CD4-positive, alpha-beta T cell (primary cell): ENCODE measurements at places on chromosomes 2 and 18.

DNA sequence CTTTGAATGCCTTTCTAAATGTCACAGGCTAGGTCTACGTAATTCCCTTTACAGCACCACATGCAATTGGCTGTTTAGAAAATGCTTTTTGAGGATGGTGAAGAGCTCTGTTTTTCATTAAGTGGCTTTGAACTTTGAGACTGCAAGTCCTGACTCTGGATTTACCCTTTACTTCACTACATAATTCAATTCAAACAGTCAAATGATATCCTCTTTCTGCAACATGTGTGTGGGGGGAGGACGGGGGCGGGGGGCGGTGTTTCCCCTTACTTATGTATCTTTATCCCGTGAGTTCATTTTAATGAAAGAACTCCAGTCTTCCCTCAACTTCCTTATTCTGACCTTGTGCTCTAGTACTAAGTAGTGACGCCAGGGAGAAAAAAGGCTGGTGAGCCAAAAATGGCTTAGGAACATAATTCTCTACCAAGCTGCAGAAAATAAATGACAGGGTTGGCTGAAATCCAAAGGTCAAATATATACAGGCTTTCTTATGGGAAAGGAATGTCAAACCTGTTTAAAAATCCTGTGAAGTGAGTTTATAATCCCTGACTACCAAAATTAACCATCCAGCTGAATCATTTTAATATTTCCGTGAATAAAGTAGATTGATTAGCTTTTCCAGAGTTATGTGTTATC, 119.6 kb downstream of the SLC8A1 start:
- DNase-seq, result no peak

GRCh38 chr18:74784752-74785151, 187.1 kb downstream of the ZNF407 start:
- DNase-seq, result no peak

- no peak for DNase-seq
These were observed 9.3 kb upstream of the RGPD4 start for GRCh38 chr2:107817378-107817777.

- DNase-seq, result no peak
These were observed 128.4 kb downstream of the IKZF2 start for GRCh38 chr2:213022987-213023386.

DNA sequence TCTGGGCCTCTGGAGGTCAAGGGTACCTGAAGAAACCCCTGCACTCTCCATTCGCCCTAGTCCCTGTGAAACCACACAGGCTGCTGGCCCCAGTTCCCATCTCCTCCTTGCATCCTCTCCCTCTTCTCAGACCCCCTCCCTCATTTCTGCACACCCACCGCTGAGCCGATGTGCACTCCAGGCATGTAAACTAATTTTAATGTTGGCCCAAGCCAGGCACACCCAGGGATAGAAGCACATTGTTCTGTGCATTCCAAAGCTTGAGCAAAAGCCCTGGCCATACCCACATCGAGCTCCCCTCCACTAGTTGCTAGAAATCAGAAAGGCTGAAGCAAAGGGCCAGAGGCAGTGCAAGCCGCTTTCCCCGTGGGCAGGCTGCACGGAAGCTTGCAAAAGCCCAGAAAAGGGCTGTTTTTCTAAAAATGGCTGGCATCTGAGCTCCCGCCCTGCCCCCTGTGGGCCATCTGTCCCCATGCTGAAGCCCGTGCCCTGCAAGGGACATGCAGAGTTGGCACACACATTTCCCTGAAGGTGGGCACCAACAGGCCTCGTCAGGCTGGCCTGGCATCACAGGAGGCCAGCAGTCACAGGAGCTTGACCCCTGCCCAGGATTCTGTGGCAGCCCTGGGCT, 181.6 kb downstream of the SMAD7 start:
- no peak for DNase-seq

- no peak for DNase-seq
These were observed 46.4 kb downstream of the ACKR3 start for GRCh38 chr2:236616031-236616430.

DNA sequence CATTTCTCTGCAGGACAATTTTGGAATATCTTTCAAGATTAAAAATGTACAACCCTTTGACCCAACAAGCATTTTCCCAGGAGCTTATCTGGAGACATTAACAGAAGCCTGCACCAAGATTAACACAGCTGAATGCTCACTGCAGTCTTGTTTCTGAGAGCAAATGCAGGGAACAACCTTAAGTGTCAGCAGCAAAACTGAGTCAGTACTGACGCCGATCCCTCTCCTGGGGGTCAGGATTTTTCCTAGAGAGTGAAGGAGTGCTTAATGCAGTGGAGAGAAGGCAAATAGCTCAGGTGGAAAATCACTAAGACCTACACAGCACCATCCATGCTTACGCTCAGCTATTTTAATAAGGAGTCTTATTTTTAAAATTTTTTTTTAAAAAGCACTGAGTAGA, 42.8 kb upstream of the SGPP2 start:
- DNase-seq, result no peak

DNA sequence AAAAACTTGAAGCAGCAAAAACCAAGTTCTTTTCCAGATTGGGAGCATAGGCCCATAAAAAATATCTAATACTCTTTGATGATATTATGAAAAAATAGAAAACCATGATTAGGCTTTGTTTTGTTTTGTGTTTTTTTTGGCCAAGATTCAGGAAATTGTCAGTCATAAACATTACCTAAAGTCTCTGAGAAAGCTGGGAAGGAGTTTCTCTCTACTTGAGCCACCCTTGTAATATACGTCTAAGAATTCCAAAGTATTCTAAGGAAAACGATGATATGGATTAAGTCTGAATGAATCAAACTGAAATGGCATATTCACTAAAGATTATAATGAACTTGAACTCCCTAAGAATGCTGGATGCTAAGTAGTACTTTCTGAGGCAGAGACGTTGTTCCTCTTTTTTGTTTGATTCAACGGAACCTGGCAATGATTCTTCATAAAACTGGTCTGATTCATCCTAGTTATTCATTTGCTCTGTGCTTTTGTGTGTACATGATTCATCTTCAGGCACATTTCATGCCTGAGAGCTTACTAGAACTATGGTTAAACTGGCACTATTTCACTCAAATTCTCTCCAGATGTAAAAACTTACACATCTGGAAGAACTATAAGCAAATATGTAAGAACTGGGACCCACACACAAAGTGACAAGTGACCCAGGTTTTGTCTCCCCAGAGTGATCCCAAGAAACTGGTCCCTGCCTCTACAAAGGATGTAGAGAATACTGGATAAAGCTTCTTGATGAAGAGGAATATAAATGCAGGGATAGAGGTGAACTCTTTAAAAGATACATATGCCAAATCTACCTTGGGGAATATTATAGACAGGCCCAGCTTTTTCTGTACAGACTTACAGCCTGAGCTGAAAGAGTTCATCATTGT, 159.7 kb downstream of the DOCK10 start:
- no peak for DNase-seq

- DNase-seq, result no peak
These were observed 121.3 kb upstream of the RNU4ATAC start for GRCh38 chr2:121409388-121409787.

DNA sequence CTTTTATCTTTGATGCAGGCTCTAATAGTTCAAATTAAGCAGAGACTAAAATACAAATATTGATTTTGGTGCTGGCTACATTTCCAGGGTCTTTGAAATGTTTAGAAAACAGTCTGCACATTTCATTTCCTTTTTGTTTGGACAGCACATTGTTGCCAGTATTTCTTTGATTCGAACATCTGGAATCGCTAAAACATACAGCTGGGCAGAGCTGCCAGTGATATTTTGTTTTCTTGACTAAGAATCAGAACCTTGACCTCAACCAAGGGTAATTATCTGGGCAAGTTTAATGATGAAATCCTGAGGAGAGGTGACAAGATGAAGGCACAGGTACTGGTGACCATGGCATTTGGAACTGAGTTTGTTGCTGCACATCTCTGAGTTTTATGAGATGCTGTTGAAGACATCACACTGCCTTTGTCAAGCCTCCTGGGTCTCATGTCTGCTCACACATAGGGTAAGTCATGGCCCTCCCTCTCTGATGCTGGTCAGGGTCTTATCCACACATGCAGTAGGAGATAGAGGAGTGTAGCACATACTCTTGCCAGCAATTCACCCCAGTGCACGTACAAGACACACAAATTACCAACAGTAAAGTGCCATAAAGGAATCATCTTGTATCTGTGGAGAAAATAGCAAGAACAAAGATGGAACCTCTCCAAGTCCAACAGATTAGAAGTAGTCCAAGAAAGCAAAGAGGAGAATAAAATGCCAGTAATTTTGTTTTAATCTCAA, 391.9 kb downstream of the RND3 start:
- DNase-seq, result no peak

DNA sequence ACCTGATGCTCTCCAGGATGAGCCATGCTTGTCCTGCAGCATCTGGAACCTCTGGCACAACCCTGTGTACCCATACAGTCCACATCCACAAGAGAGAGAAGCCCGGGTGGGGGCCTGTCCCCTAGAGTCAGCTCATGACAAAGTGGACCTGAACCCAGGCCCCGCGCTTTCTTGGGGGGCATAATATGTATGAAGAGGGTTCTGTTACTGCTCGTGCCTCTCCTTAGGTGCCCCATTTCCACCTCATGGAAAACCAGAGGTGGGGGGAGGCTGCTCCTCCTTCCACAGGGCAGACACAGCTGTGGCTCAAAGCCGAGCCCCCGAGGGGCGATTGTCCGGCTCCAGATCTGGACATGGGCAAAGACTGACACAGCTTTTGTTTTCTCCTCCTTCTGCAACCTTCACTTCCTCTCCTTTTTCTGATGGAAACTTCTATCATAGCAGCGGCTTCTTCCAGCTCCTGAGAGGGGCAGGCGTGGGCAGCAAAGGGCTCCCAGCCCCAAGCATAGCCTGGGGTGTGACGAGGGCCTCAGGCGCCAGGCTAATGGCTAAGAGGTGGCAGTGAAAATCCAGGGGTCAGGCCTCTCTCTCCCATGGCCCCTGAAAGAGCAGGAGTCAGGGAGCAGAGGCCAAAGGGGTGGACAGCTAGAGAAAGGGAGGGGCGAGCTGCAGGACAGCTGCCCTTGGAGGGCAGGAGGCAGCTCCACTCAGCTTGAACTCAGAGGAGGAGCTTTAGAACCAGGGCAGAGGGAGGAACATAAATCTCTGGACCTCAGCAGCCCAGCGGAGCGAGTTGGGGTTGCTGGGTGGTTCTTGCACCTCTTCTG, 155.5 kb downstream of the ZFP36L2 start:
- DNase-seq, result no peak

DNA sequence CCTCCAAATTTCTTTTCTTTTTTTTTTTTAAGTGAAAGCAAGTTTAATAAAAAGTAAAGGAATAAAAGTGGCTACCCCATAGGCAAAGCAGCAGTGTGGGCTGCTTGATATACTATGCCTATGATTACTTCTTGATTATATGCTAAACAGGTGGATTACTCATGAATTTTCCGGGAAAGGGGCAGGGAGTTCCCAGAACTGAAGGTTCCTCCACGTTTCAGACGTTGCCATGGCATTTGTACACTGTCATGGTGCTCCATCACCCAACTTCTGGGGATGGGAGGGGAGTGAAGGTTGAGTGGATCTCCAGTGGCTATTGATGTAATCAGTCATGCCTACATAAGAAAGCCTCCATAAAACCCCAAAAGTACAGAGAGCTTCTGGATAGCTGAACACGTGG, 176.2 kb downstream of the CYP26B1 start:
- no peak for DNase-seq

GRCh38 chr2:102826904-102827303, 65.1 kb downstream of the TMEM182 start:
- no peak for DNase-seq

GRCh38 chr2:187372213-187372612, 75.8 kb downstream of the CALCRL start:
- no peak for DNase-seq

GRCh38 chr18:69518989-69519388, 118.3 kb downstream of the DOK6 start:
- no peak for DNase-seq

DNA sequence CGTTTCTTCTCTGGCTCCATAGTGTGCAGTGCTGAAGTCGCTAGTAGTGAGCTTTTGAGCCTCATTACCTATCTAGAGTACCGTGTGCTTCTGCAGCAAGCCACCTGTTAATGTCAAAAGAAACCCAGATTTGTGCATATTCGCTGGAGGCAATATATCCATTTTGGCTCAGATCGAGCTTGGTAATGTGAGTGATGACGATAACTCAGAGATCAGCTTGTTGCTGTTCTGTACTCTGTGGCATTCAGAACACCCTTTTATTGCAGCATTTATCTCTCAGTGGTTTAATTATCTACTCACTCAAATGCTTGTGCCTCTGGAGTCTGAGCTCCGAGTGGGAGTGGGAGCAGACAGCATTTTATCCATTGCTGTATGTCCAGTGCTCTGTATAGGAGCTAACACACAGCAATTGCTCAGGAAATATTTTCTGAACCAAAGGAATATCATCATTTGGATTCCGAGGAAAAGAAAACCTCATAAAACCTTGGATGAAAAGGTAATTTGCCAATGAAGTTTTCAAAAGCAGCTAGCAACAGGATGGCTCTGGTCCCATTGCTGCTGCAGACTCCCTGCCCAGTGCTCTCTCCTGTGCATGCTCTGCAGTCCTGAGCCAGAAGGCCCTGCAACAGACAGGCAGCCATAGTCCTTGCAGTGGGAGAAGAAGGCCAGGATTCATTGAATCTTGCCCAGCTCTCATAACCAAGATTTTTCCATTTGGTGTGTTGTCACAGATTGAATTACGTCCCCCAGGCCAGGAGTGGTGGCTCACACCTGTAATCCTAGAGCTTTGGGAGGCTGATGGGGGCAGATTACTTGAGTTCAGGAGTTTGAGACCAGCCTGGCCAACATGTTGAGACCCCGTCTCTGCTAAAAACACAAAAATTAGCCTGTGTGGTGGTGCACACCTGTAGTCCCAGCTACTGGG, 183.8 kb downstream of the MYCN start:
- DNase-seq, result no peak

GRCh38 chr2:111091811-111092211, 28.9 kb upstream of the BCL2L11 start:
- no peak for DNase-seq

- no peak for DNase-seq
These were observed 98.4 kb downstream of the CDK15 start for GRCh38 chr2:201904538-201905420.

DNA sequence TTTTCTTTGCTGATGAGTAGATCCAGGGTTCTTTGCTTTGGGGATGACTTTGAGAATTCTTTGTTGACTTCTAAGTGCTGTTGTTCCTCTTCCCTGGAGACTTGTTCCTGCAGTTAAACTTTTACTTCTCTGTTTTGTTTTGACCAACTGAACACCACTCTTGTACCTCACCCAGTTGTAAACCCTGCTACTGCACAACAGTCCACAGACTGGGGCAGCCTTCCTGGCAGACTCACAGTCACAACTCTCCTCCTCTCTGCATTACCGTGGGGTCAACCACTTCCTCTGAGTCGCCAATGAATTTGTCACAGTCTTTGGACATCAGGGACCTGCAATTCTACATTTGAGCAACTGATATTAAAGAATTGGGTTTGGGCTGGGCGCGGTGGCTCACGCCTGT, 3.8 kb upstream of the SLC8A1 start:
- no peak for DNase-seq

- DNase-seq, result no peak
These were observed 8.8 kb downstream of the RALB start for GRCh38 chr2:120261387-120262006.

- DNase-seq, result no peak
These were observed 38.3 kb downstream of the TMEM17 start for GRCh38 chr2:62467475-62468321.

DNA sequence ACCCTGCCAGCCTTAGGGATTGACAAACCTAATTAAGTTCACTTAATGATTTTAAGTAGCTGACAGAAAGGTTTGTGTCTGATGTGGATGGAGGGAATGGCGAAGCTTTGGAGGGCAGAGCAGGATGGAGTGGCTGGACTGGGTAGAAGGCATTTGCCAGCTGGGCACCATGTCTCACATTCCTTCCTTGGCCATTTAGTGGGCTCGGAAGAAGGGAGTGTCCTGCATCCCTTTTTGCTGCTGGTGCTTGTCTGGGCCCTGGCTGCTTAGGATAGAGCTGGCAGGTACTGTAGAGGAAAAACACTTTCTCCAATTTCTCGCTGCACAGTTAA, 166.7 kb downstream of the CLIP4 start:
- no peak for DNase-seq
